ENCODE measurements at places on chromosomes 6 and 20.

DNA sequence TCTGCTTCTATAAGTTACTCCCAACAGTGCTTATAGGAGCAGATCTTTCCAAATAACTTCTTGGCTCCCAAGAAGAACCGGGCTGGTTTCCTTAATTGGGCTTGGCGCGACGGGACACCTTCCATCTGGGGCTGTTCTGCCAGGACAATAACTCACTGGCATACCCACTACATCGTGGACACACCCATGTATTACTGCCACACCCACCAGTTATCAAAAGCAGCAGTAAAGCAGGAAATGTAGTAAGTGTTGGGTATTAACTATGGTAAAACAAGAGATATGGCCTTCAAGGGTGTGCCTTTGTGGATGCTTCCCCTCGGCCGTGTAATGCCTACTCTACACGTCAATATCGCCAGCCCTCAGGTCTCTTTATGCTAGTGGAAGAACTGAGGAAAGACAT lies 24.7 kb downstream of the CNKSR3 start:
- DNase-seq: no peak

DNA sequence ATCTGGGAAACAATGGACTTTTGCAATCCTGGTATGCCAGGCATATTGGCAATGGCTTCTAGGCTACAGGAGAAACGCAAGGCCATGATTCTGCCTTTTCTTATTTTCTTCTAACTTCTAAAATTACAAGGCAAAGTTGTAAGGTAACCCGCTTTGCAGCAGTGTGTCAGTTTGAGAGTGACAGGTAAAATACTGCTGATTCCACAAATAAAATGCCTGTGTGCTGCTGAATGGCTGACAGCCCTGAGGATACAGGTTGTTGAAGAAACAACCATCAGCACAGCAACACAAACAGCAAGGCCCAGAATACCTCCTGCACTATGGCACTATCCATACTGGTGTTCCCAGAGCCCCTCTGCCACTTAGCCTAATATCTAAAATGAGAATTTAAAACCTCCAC lies 37.1 kb downstream of the SLC17A1 start:
- no peak for DNase-seq

DNA sequence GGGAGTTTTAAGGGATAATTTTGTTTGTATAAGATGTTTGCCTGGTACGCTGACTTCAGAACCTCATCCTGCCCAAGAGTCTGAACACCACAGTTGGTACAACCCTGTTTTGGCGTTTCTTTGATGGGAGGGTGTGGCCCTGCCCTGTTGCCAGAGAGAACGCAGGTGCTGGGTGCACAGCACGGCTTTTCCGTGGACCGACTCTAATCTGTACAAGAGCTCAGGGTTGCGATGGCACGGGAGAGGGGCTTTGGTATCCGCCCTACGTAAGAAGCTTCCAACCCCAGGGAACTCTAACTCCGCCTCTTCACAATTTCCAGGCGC lies 1.3 kb downstream of the CYP24A1 start:
- no peak for DNase-seq

GRCh38 chr20:24915892-24916291 lies 33.2 kb upstream of the CST7 start:
- DNase-seq: no peak

DNA sequence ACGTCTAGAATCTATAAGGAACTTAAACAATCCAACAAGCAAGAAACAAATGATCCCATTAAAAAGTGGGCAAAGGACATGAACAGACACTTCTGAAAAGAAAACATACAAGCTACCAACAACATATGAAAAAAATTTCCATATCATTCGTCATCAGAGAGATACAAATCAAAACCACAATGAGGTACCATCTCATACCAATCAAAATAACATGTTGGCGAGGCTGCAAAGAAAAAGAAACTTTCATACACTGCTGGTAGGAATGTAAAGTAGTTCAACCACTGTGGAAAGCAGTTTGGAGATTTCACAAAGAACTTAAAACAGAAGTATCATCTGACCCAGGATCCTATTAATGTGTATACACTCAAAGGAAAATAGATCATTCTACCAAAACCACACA lies 243.9 kb upstream of the RUNX2 start:
- DNase-seq: no peak

DNA sequence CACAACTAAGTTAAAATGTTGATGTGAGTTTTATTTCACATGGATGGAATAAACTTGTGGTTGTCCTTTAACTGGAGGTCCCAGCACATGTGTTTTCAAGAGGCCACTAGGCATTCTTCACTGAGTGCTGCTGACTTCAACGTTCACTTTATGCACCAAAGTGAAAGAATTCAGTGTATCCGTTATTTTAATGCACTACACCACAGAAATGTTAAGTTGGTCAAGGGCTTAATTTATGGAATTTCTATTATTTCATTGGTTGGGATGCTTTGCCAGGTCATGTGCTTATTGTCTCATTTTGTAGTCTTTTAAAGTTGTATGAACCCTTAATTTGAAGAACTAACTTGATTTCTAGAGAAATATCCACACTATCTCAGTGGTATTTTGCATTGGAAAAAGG lies 106.4 kb downstream of the PPP1R14C start:
- DNase-seq: no peak
